ENCODE measurements at places on chromosomes 13 and 19. TPM values are rescaled to one million over a fixed set of nuclear protein-coding genes. Genes with fewer than 3 reads are reported as not detected.

Gene KLK13
- polyA plus RNA-seq, result not detected

Gene GNG7
- 2.2 TPM for polyA plus RNA-seq

Gene SMAD9
- polyA plus RNA-seq, result not detected

Gene ATXN8OS
- polyA plus RNA-seq, result not detected

Gene TRAPPC6A
- polyA plus RNA-seq, result 160 TPM

Gene FAM216B
- polyA plus RNA-seq, result not detected
